Thymus (tissue), 14 donors: ENCODE measurements at places on chromosomes 2 and 18. TPM values are rescaled to one million over a fixed set of nuclear protein-coding genes. Genes with fewer than 3 reads are reported as not detected.

Gene PIKFYVE
- total RNA-seq, result 25.7 TPM

Gene DARS1
- 118 TPM for total RNA-seq

Gene TTL
- total RNA-seq, result 13.5 TPM

Gene TFCP2L1
- 0.80 TPM for total RNA-seq

Gene CDH19
- 0.05 TPM for total RNA-seq

Gene PCARE
- total RNA-seq, result 0.09 TPM

Gene CRIM1
- 9.1 TPM for total RNA-seq

Gene HOXD8
- total RNA-seq, result 1.5 TPM

Gene DSC3
- total RNA-seq, result 6.9 TPM

Gene GRB14
- total RNA-seq, result 0.19 TPM

Gene ABHD1
- total RNA-seq, result 0.09 TPM

Gene SLC16A14
- total RNA-seq, result 3.5 TPM

Gene SMC6
- 23.3 TPM for total RNA-seq

Gene FBXO15
- total RNA-seq, result 5.1 TPM

Gene ANTXR1
- total RNA-seq, result 4.4 TPM

Gene ZNF892
- total RNA-seq, result 5.3 TPM

Gene WDCP
- 11.5 TPM for total RNA-seq

Gene CCDC178
- 0.24 TPM for total RNA-seq

Gene DSG4
- under 0.01 TPM for total RNA-seq

Gene DYNAP
- total RNA-seq, result 0.09 TPM

Gene WNT10A
- 1.1 TPM for total RNA-seq

Gene SPAG16
- 45.0 TPM for total RNA-seq

Gene SLC66A2
- 19.9 TPM for total RNA-seq

Gene FOXD4L1
- total RNA-seq, result 0.24 TPM

Gene MALL
- 1.2 TPM for total RNA-seq

Gene HMSD
- total RNA-seq, result 2.7 TPM

Gene G6PC2
- total RNA-seq, result not detected

Gene CHRNA1
- total RNA-seq, result 2.2 TPM

Gene GPD2
- total RNA-seq, result 19.6 TPM

Gene IL36B
- not detected for total RNA-seq

Gene DNAH7
- total RNA-seq, result 0.33 TPM

Gene MAPK4
- 6.9 TPM for total RNA-seq

Gene EMILIN1
- 9.2 TPM for total RNA-seq

Gene IFIH1
- total RNA-seq, result 23.9 TPM

Gene CFAP210
- not detected for total RNA-seq

Gene MYL1
- total RNA-seq, result 6.6 TPM

Gene EVX2
- not detected for total RNA-seq

Gene SMYD1
- total RNA-seq, result 0.42 TPM

Gene RNF125
- 5.1 TPM for total RNA-seq

Gene HDAC4
- 17.9 TPM for total RNA-seq

Gene PDE1A
- 7.7 TPM for total RNA-seq

Gene PPP1R1C
- total RNA-seq, result 35.9 TPM

Gene HRH4
- total RNA-seq, result 0.24 TPM

Gene ACTR3
- 391 TPM for total RNA-seq

Gene MARCO
- 4.2 TPM for total RNA-seq

Gene GALM
- total RNA-seq, result 12.0 TPM

Gene NYAP2
- 0.05 TPM for total RNA-seq

Gene CXCR1
- total RNA-seq, result 0.24 TPM
